Fibroblast of gingiva (primary cell): ENCODE measurements at places on chromosomes 3 and 15.

GRCh38 chr3:160286231-160286630 lies 61.0 kb downstream of the C3orf80 start:
- DNase-seq: no peak

- DNase-seq: no peak
Measured at GRCh38 chr15:91609231-91609630, 244.3 kb upstream of the SLCO3A1 start.

DNA sequence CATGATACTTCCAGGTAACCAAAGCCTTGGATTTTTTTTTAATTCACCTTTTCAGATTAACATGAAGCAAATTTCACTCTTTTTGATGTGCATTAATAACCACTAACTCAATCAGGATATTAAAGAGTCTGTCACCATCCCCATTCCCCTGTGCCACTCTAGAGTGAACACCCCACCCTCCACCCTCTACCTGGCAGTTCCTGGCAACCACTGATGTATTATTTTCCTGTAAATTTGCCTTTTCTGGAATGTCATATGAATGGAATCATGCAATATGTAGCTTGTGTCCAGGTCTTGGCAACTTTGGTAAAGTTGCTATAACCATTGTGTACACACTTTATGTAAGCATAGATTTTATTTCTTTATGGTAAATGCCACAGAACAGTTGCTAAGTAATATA lies 627.6 kb downstream of the MCTP2 start:
- no peak for DNase-seq

- no peak for DNase-seq
Measured at GRCh38 chr3:14814411-14814871, 4.3 kb upstream of the FGD5 start.

DNA sequence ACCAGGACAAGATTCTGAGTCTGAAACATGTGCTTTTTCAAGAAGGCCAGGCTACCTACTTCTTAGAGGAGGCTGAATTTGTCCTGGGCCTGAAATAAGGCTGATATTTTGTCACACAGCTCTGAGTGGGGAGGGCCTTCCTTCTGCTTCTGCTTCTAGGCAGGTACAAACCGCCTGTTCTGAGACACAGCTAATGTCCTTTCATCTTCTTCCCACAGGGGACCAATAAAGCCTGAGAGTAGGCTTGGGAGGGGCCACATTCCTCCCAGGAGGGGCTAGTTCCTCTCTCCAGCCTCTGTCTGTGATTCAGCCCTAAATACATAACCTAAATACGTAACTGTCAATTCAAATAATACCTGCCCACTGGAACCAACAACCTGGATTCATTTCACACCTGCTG lies 34.8 kb downstream of the CRYGS start:
- DNase-seq: no peak

DNA sequence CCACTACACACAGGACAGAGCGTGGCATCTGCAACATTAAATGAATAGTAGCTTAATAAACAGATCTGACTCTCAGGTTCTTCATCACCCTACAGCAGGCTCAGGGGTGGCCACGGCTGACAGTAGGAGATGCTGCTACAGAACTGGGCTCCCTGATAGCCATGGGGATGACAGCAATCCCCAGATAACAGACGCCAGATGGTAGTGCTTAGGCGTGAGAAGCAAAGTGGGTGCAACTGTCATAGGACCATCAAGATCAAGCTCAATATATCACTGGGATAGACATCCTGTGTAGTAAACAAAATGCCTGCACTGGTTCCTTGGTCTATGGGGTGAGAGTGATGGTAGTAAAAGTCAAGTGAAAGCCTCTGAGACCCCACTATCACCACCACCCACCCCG lies 2.6 kb upstream of the TPRA1 start:
- no peak for DNase-seq

DNA sequence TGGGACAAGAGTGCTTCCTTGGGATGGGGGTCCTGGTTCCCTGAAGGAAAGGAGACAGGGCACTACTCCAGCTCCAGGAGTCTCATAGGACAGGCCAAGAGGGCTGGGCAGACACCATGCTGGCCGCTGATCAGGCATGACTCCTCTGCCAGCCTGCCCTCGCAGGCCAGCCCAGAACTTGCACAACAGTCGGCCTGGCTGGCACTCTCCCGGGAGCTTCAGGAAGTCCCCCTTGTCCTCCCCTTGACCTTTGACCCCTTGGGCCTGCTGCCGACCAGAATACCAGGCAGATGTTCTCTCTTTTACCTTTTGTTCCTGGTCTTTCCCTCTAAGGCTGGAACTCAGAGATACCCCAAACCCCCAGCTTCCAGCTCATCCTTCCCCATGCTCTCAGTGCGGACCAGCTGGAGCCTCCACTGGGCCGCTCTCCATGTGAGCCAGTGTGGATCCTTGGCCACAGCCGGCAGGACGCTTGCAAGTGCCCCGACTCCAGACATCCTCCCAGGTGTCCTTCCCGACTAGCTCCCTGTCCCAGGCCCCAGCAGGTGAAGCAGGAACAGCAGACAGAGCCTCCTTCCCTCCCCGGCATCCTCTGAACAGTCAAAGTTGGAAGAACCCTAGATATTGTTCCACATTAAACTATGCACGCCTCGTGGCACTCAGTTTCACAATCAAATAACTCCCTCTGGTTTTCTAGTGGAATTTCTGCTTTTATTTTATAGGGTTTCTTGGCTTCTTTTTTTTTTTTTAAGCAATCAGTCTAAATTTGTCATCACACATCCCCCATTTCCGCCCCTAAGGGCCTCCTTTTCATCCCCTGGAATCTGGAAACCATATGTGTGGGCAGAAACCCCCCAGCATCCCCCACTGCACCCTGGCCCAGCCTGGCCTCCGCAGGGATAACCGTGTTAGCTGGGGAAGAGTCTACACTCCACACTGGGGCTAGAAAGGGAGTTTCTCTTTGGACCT lies 15.7 kb downstream of the VPS18 start:
- peak; percentile 84 for DNase-seq

- DNase-seq: no peak
Measured at GRCh38 chr3:108124337-108125152, 33.7 kb upstream of the CD47 start.

DNA sequence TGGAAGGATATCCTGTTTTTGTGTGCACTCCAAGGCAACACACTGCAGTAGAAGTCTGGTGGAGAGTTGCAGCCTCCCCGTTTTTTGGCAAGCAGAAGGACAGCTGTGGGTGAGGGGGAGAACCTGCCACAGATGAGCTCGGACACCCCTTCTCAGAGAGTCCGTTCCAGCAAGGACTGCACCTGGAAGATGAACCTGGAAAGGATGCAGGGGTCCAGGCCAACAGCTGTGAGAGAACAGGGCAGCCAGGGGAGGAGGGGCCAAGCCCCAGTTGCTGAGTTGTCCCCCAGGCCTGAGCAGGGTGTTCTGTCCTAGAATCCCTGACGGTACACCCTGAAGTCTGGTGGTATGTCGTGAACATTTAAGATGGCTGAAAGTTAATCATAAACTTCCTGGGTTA lies 30.2 kb downstream of the ZXDC start:
- no peak for DNase-seq
